ENCODE measurements at places on chromosomes 16 and 17.

GRCh38 chr17:56499799-56500388, 93.6 kb upstream of the NOG start:
- peak; percentile 1 for DNase-seq

DNA sequence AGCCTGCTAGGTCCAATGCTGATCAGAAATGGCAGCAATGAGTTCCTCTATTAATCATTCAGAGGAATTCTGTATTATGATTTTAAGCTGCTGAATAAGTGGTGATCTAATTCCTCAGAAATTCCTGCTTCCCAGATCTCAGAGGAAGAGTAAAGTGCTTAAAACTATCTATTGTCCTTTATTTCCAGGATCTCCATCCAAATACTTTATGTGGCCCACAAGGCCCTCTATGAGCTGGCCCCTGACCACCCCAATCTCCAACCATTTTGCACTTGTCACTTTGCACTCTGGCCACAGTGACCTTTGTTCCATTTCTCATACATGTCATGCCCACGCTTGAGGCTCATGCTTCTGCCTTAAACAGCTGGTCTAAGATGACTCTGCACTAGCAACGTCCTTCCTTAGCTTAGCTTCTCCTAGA, 93.7 kb downstream of the CA10 start:
- no peak for DNase-seq

DNA sequence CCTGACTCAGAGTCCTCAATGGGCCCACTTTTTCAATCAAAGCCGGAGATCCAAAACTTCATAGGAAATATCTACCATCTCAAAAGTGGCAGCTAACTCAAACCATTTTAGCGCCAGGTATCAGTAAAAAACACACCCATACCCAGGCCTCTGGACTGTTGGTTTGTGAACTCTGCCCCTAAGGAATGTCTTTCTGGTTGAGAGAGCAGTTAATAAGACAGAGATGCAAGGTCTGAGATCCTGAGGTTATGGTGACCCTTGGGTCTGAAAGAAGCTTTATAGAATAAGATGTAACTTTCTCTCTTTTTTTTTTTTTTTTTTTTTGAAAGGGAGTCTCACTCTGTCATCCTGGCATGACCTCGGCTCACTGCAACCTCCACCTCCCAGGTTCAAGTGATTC, 350.5 kb downstream of the SOX9 start:
- no peak for DNase-seq

- no peak for DNase-seq
These were observed 314.2 kb upstream of the CCL2 start for GRCh38 chr17:33940769-33941370.

- DNase-seq = no peak
These were observed 4.3 kb upstream of the C16orf92 start for GRCh38 chr16:30018731-30019158.

- no peak for DNase-seq
These were observed 251.4 kb downstream of the HS3ST3B1 start for GRCh38 chr17:14552306-14552705.

DNA sequence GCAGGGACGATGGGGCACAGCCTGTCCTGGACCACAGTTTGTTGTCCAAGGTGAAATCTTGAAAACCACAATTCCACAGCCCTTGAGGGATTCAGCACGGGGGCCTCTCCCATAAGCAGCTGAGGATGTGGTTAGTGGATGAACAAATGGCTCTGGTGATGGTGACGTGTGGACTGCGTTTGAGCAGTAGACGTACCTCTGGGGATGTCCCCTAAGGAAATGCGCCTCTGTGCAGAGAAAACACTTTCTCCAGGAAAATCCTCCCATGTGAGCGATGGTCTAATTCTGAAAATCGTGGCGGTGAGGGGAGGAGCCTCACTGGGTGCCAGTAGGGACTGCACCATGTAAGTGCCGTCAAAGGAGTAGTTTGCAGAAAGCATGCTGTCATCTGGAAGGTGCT, 2.7 kb upstream of the SEPTIN12 start:
- DNase-seq = no peak

DNA sequence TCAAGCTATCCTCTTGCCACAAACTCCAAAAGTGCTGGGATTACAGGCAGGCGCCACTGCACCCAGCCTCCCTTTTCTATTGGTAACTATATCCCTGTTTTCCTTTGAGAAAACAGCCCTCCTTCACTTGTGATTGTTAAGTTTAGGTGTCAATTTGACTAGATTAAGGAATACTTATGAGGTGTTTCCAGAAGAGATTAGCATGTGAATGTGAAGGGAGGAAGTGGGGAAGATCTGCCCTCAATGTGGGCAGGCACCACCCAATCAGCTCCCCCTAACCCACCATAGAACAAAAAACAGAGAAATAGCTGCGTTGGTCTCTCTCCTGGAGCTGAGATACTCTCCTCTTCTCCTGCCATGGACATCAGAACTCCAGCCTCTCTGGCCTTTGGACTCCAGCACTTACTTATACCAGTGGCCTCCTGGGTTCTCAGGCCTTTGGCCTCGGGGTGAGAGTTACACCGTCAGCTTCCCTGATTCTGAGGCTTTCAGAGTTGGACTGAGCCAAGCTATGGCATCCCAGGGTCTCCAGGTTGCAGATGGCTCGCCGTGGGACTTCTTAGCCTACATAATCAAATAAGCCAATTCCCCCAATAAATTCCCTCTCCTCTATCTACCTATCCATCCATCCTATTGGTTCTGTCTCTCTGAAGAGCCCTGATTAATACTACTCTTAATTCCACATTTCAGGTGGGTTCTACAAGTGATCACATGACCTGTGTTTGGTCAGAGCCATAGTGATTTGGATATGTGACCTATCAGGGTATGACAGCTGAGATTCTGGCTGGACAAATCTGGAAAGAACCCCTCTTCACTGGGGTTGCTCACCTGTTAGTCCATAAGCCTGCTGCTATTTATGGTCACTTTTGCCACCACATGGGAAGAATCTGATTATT, 12.0 kb upstream of the STAT3 start:
- DNase-seq = no peak

- no peak for DNase-seq
These were observed 6.7 kb downstream of the CAMTA2 start for GRCh38 chr17:4980644-4981216.

DNA sequence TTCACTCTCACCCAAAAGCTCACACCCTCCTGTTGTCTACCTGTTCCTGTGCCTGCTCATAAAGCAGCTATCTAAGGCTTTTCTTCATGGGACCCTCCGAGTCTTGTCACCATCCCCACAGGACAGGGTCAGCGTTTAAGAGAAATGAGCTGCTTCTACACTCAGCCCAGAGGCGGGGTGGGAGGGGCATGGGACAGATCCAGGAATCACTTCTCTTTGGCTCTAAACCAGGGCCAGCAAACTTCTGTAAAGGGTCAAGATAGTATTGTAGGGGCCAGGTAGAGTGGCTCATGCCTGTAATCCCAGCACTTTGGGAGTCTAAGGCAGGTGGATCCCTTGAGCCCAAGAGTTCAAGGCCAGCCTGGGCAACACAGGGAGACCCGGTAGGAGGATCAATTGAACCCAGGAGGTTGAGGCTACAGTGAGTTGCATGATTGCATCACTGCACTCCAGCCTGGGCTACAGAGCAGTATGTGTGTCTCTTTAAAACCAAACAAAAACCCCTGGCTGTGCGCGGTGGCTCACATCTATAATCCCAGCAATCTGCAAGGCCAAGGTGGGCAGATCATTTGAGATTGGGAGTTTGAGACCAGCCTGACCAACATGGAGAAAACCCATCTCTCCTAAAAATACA, 23.2 kb upstream of the KLHL11 start:
- DNase-seq = no peak

DNA sequence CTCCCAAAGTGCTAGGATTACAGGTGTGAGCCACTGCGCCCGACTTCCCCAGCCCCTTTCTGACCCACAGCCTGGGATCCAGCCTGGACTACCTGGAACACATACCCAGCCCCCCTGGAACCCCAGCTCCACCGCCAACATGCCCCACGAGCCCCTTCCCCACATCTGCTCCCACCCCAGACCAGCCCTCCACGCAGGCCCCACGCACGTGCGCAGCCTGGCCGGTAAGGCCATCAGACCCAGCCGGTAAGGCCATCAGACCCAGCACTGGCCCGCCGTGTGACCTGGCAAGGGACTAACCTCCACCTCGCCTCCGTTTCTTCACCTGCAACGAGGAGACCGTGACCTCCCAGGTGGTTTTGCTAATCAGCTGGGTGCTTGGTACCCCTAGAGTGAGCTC, 46.5 kb downstream of the RPH3AL start:
- DNase-seq = no peak

- no peak for DNase-seq
These were observed 37.9 kb downstream of the LYRM1 start for GRCh38 chr16:20938426-20938825.

- no peak for DNase-seq
These were observed 1.9 kb upstream of the TUBB3 start for GRCh38 chr16:89921131-89921701.

GRCh38 chr17:82445542-82445941, 5.0 kb downstream of the CYBC1 start:
- no peak for DNase-seq

GRCh38 chr17:74981979-74982662, 5.3 kb upstream of the CDR2L start:
- no peak for DNase-seq

GRCh38 chr17:42363767-42364585, 24.3 kb downstream of the STAT3 start:
- no peak for DNase-seq

GRCh38 chr17:349666-350065, 2.9 kb downstream of the RPH3AL start:
- no peak for DNase-seq

GRCh38 chr16:88883946-88884345, 17.5 kb upstream of the PABPN1L start:
- no peak for DNase-seq

- DNase-seq = no peak
These were observed 39.9 kb downstream of the CDH1 start for GRCh38 chr16:68776821-68777485.

DNA sequence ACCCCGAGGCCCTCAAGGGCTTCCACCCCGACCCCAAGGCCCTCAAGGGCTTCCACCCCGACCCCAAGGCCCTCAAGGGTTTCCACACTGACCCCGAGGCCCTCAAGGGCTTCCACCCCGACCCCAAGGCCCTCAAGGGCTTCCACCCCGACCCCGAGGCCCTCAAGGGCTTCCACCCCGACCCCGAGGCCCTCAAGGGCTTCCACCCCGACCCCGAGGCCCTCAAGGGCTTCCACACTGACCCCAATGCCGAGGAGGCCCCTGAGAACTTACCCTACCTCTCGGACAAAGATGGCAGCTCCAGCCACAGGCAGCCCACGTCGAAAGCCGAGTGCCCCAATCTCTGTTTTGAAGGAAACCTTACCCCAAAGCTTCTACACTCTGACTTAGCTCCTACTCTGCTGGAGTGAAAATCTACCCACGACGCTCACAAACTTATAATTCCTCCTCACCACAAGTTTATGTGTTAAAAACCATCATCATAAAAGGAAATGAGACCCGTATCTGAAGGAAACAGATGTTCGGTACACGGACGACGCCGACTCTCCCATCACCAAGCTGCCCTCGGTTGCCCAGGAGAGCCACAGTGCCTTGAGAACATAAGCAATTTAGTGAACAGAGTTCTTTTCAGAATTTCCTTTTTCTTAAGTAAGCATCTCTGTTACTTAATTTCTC, 61.2 kb upstream of the RPH3AL start:
- DNase-seq = no peak

- DNase-seq = no peak
These were observed 4.8 kb upstream of the C1QL1 start for GRCh38 chr17:44972953-44973352.

DNA sequence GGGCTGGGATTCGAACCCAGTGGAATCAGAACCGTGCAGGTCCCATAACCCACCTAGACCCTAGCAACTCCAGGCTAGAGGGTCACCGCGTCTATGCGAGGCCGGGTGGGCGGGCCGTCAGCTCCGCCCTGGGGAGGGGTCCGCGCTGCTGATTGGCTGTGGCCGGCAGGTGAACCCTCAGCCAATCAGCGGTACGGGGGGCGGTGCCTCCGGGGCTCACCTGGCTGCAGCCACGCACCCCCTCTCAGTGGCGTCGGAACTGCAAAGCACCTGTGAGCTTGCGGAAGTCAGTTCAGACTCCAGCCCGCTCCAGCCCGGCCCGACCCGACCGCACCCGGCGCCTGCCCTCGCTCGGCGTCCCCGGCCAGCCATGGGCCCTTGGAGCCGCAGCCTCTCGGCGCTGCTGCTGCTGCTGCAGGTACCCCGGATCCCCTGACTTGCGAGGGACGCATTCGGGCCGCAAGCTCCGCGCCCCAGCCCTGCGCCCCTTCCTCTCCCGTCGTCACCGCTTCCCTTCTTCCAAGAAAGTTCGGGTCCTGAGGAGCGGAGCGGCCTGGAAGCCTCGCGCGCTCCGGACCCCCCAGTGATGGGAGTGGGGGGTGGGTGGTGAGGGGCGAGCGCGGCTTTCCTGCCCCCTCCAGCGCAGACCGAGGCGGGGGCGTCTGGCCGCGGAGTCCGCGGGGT, at the start of gene CDH1:
TSS of gene CDH1 (plus strand) at position 247 of the 684 bp plus-strand sequence. CDS start at position 371, 124 bp downstream.
- DNase-seq = no peak
